ENCODE measurements at places on chromosomes 1 and 21.

GRCh38 chr21:10464975-10465374 lies 56.4 kb upstream of the TPTE start:
- no peak for DNase-seq

DNA sequence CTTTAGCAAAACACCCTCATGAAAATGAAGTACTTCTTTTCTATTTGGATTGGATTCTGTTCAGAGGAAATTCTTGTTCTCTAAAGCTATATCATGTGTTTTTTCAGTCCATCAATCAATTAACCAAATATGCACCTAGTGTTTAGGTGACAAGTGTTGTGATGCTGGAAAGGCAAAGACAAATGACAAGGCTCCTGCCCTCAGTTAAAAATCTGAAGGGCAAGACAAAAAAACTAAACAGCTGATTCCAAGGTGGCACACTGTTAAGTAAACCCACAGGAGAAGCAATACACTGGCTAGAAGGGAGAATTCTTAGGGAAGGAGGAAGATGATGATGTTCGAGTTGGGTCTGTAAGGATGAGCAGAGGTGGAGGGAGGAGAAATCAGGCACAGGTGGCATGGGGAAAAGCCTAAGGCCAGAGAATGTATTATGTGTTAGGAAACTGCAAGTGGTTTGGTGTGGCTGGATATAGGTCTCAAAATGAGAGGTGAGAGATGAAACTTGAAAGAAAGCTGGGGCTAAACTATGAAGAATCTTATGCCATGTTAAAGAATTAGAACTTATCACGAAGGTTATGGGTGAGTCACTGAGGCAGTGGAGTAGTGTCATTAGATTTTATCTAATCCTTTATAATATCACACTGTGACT lies 51.8 kb upstream of the GFI1 start:
- no peak for DNase-seq

- DNase-seq: no peak
Observed at GRCh38 chr1:200036619-200037270, 9.2 kb downstream of the NR5A2 start.

- no peak for DNase-seq
Observed at GRCh38 chr1:207801819-207802218, 50.0 kb downstream of the CD46 start.

GRCh38 chr1:58303841-58304240 lies 242.7 kb downstream of the OMA1 start:
- DNase-seq: no peak

DNA sequence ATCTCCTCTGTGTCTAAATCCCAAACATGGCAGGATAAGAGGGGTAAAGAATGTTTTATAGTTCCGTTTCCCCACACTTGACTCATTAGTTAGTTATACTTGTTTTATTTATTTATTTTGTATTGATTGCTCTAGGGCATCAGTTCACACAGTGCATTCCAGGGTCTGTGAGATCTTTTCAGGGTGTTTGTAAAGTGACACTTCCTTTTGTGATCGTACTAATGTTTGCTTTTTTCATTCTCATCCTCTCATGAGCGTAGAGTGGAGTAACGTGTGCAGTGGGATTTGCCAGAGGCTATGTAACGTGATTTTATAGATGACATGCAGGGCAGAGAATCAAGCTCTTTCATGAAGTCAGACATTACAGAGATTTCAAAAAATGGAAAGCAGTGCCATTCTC lies 103.2 kb downstream of the SCCPDH start:
- no peak for DNase-seq

- no peak for DNase-seq
Observed at GRCh38 chr1:238334170-238334569, 443.4 kb upstream of the ZP4 start.

GRCh38 chr21:40067751-40068150 lies 200.5 kb downstream of the PCP4 start:
- DNase-seq: no peak

- no peak for DNase-seq
Observed at GRCh38 chr1:169044296-169044695, 62.2 kb upstream of the ATP1B1 start.

GRCh38 chr1:228276901-228277490 lies 69.2 kb downstream of the OBSCN start:
- no peak for DNase-seq

GRCh38 chr1:226725897-226726267 lies 13.2 kb downstream of the ITPKB start:
- no peak for DNase-seq

- DNase-seq: no peak
Observed at GRCh38 chr21:19510653-19511052, 1107.1 kb upstream of the TMPRSS15 start.

DNA sequence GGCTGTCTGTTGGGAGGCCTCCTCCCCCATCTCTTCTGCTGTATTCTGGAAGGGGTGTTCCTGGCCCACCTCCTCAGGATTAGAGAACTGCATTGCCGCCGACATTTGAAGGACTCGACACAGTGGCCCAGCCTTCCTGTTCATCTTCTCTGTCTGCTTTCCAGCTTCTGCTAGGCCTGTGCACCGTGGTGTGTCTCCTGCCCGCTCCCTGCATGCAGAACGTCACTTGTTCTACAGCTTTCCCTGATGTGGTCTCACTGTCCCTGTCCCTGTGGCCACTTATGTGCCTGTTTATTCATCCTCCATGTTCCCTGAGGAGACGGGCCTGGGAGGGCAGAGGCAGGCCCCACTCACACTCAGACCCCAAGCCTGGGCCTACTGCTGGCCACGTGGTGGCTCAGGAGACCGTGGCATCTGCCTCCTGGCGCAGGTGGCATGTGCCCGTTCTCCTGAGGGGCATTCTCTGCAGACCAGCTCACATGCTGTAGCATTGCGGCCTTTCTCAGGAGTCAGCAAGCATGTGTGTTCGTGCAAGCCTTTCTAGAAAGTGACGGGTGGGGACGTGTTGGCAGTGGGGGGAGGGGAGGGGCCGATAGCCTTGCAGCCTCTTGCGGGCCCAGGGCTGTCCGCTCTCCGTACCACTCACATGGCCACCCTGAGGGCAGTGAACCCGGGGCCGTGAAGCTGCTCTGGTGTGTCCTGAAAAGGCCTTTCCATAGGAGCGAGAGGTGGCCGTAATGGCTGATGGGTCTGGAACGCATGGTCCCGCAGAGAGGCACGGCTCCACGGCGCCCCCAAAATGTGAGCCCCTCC lies 35.9 kb downstream of the POFUT2 start:
- no peak for DNase-seq

DNA sequence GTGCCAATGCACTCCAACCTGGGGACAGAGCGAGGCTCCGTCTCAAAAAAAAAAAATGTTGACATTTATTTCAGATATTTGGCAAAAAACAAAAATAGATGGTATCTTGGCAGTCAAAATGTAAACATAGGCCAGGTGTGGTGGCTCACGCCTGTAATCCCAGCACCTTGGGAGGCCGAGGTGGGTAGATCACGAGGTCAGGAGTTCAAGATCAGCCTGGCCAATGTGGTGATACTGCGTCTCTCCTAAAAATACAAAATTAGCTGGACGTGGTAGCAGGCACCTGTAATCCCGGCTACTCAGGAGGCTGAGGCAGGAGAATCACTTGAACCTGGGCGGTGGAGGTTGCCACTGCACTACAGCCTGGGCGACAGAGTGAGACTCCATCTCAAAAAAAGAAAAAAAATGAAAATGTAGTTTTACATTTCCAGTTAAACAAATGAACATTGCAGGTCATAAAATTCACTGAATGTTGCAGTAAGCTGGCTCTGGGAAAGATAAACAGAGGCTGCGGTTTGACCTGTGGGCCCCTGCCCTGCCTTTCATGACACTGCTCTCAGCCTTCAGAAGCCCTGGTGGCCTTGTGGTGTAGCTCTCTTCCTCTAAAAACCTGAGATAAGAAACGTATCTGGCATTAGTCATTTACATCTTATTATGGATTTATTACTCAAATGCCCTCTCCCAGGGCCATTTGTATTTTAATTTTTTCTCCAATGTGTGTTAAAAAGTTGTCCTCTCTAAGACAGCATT lies 12.2 kb upstream of the SLC44A3 start:
- DNase-seq: no peak

GRCh38 chr1:55826381-55827080 lies 611.4 kb upstream of the USP24 start:
- no peak for DNase-seq

- no peak for DNase-seq
Observed at GRCh38 chr21:36803051-36803645, 104.2 kb downstream of the SIM2 start.

GRCh38 chr1:44636688-44637598 lies 37.3 kb downstream of the TMEM53 start:
- DNase-seq: no peak

DNA sequence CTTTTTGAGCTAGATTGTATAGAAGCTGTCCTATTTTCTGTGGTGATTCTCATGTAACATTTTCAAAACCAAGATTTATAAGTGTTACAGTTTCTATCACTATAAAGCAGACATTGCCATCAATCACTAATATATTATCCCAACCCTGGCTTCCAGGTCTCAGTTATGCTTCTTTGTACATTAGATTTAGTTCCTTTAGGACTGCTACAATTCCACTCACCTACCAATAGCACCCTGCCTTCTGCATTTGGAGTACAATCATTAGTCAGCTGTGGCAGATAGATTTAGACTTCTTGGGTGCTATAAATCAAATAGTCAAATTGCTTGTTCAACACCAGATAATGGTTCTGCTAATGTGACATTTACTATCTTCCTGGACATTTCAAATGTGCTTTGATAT lies 281.6 kb downstream of the BRINP3 start:
- DNase-seq: no peak

GRCh38 chr1:221735999-221736398 lies 5.9 kb downstream of the DUSP10 start:
- no peak for DNase-seq

DNA sequence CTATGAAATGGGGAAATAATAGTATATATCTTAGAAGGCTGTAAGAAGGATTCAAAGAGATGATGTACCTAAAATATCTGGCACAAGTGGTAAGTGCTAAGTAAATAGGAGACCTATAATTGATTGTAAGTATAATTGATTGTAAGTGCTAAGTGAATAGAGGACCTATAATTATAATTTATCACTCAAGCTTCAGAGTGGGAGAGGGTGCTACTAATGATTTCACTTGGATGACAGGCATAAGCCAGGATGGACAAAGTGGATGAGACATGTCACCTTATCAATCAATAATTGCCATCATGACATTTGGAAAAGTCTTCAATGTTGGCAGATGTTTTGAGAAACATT lies 11.2 kb downstream of the RCAN1 start:
- DNase-seq: no peak

DNA sequence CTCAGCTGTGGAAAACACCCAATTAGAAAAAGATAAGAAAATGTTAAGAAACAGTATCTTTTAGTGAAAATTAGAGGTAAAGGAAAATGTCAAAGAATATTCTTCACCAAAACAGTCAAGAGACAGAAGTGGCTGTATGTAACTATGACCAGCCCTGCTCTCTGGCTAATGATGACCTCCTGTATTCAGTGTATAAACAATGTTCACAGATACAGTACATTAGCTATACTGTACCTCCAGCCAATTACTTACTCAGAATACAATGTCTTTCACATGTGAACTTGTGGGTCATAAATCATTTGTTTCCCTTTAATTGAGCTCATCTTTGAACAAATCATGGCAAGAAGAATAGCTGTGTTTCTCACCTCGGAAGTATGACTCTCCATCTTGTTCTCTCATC lies 432.0 kb downstream of the LMO4 start:
- DNase-seq: no peak

DNA sequence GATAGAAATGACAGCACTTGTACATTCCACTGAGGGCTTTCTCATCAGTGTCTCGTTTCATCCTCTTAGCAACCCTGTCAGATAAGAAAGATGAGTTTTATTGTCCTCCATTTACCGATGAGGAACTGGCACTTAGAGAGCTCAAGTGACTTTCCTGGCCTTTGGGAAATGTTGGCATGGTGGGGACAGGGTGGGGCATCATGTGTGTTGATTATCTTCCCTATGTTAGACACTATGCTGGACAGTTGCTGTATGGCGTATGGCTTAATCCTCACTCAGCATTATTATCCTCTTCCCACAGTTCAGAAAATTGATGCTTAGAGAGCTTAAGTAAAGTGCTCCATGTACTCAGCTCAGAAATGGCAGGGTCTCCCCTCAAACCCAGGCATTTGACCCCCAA lies 163.2 kb downstream of the CAMTA1 start:
- DNase-seq: no peak

DNA sequence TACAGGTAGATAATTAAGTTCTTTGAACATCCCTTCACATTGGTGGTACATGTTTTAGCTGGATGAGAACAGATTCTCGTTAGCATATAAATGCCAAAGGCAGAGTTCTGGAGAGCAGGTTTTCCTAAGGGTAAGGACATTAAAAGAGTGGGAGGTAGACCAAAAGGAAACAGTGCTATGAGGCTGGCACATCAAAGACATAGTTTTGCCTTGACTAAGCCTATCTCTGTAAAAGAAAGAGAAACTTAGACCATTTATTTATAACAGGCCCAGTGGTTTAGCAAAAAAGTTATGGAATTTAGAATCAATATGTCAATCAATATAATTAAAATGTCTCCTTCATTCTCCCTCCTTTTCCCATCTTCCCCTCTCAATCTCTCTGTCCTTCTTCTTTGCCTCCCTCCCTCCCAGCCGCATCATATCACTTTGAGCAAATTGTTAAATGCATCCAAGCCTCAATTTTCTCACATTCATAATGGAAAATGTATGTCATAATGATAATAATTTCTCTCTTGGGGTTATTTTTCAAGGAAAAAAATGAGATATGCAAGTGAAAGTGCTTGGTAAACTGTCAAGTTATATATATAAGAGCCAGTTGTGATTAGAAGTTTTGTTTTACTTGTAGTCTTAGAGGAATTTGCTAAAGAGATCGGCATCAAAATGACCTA lies 209.9 kb upstream of the SGIP1 start:
- DNase-seq: no peak

GRCh38 chr1:233477359-233477758 lies 136.5 kb upstream of the KCNK1 start:
- DNase-seq: no peak

DNA sequence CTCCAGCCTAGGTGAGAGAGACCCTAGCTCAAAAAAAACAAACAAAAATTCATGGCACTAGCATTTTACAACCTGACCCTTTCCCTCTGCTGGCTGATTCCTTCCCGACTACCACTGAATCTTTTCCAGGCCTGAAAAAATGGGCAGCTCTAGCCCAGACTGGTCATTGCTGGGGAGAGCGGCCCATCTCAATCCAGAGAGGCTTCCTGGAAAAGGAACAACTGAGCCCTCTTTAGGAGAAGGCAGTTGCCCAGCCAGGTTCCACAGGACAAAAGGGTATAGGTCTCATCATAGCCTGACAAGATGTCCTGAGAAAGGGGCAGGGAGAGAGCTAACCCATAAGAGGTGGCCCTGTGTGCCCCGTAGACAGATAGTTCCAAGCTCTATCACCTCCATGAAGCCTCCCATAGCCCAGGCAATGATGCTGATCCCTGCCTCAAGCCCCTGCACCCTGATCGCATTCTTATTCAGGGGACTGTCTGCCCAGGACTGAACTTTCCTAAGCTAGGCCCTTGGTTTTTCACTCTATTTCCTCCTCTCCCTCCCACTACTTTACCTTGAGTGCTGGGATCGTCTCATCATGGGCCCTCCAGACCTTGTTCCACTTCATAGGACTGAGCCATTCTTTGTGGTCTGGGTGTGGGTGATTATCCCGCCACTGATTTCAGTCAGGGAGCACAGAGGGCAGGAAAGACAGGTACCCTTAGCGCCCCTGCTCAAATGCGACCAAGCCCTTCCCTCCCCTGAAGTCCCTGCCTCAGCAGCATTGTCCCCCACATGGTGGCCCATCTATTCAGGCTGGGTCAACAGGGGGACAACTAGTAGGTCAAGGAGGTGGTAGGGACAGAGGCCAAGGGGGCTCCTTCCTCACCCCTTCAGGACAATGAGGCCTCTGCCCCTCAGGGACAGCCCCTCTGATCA lies 18.2 kb downstream of the RHBG start:
- no peak for DNase-seq

- no peak for DNase-seq
Observed at GRCh38 chr1:25971811-25972180, 26.1 kb downstream of the PAFAH2 start.

All from iPS DF 19.7 (cell line).